Effector memory CD4-positive, alpha-beta T cell (primary cell): ENCODE measurements at places on chromosomes 11 and 22.

GRCh38 chr11:117953024-117953671 lies 23.9 kb upstream of the TMPRSS13 start:
- no peak for DNase-seq

DNA sequence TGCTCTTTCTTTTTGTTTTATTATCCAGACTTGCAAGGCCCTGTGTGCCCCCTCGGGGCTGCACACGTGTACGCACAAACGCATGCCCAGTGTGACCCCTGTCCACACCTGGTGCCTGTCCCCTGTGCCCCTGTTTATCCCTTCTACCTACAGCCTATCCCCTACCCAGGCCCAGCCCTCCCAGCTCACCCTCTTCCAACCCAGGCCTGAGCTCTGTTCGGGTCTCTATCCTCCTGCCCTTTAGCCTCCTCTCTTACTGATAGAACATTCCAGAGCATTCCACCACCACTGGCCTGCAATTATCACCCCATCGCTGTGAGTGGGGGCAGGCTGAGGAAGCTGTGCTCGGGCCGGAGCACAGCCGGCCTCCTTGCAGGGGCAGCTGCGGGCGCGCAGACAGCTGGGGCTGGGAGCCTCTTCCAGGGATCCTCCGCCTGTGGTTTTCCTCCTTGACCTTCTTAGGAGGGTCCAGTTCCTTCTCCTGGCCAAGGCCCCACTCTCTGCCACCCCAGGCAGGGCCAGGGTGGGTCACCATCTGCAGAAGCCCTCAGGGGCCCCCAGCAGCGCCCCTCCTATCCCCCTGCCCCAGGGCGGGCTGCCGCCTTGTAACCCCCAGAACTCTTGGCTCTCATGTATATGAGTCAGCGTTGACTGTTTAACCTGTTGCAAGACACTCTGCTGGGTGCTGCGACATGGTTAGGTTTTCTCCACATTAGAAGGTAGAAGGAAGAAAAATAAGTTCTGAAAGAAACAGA lies 41.8 kb upstream of the KCNQ1OT1 start:
- no peak for DNase-seq

DNA sequence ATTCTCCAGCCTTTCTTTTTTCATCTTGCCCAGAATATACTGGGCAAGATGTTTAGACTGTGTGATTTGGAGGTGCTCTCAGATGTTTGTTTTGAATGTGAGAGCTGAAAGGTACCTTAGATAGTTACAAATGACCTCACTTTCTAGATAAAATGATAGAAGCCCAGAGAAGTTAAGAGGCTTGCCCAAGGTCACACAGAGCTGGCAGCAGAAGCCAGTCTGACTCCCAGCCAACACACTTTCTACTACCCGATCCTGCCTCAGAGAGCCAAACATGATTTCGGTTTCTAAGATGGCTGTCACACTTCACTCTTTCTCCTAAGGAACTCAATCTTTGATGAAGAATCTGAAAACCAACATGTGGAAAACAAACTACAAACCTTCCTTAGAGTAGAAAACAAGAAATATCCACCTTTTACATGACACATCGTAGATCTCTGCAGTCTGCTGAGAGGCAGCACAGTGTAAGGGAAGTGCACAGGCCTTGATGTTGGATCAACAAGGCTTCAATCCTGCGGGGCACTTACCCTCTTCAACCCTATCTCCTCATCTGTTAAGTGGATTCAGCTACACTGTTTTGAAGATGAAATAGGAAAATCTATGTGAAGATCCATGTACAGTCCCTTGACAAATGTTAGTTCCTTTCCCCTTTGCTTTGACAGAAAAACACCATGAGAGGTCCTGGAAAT lies 58.6 kb downstream of the SYTL2 start:
- DNase-seq: peak; percentile 23

GRCh38 chr11:61042961-61043540 lies 59.2 kb upstream of the CD5 start:
- DNase-seq: no peak

DNA sequence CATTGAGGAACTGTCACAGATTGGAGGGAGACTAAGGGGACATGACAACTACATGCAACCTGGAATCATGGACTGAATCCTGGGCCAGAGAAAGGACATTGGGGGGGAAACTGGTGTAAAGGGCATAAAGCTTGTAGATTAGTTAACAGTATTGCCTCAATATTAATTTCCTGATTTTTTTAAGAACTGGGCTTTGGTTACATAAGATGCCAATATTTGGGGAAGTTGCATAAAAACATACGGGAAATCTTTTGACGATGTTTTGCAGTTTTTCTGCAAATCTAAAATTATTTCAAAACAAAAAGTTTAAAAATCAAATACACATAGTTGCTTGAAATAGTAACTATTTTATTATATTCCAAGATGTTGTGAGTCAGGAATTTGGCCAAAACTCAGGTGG lies 2.9 kb upstream of the FOLR3 start:
- DNase-seq: no peak

GRCh38 chr11:115169251-115169650 lies 335.0 kb downstream of the CADM1 start:
- DNase-seq: no peak

GRCh38 chr11:35847473-35847872 lies 96.4 kb upstream of the LDLRAD3 start:
- DNase-seq: no peak

DNA sequence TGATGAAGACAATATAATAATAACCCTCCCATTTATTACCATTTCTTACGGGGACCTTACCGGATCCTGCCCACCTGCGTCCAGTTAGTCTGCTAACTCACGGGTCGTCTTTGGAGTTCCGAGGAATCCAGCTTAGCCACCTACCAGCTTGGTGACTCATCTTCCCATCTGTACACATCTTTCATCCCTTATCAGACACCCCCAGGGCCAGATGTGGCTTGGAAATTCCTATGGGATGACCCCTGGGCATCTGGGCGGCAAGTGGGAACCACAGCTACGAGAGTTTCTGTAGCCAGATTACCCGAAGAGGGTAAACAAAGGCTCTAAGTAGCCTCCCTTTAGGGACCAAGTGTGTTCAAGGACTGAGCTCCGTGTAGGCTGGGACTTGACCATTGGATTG lies 12.8 kb upstream of the PRR5 start:
- DNase-seq: no peak

DNA sequence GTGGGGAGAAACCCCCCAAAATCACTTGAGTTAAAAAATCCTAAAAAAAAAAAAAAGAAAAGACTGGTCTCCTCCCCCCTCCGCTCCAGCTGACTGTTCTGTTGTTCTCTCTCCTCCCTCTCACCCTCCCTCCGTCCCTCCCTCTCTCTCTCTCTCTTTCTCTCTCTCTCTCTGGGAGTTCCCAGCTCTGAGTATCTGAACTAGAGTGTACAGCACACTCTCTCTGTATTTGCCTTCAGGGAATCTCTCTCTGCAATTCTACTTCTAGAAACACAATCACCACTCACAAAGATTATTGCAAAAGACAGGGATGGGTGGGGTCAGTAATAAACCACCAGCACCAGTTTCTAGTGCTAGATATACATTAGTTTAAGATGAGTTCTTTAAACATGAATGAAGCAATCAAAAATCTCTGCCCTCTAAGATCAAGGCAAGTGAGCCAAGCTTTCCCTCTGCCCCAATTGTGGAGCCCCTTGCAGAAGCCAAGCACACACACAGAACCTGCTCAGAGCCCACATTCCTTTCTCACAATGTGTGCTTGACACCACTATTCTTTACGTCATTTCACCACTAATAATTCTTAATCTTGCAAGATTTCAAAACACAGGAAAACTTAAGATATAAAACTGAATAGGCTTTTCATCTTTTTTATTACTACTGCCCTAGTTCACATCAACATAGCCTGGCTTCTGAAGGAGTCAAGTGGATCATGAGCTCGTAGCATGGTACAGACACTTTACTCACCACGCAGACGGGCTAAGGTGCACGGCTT lies 133.5 kb downstream of the RBFOX2 start:
- DNase-seq: no peak

- DNase-seq: no peak
These were observed 9.4 kb upstream of the OSM start for GRCh38 chr22:30276039-30276438.

DNA sequence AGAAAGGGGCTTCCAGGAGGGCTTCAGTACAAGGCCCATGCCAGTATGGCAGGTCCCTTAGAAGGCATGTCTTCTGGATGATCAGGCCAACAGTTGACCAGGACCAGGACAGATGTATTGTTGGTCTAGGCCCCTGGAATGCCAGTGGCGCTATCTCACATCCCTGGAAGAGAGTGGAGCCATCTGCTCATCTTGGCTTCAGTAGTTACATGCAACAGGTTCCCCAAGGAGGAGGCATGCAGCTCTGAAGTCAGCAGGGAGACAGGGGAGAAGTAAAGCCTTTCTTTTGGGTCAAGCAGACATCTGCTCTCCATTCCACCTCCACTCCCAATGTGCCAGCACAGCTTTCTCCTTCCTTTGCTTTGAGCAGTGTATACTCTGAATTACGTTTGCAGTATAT lies 244.1 kb downstream of the KIRREL3 start:
- no peak for DNase-seq

- DNase-seq: no peak
These were observed 59.3 kb downstream of the STIM1 start for GRCh38 chr11:3914805-3915204.

DNA sequence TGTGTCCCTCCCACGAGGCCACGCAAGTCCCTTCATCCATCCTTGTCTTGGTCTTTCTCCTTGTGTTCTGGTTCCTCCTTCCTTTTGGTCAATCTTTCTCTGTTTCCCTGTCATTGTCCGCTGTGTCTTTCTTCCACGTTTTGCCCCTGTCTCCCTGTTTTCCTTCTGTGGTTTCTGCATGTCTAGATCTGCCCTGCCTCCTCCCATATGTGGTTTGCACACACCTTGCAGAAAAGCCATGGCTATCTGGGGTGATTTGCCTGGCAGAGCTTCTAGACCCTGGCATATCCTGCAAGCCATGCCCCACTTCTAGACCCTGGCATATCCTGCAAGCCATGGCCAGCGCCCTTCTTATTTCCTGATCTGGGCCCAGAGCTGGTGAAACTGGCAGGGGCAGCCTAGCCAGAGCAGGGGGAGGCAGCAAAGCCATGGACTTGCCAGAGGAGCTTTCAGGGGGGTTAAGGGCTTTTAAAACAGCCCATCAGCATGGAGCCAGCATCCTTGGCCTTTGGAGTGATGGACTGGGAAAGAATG lies 131.6 kb upstream of the NECTIN1 start:
- DNase-seq: no peak

GRCh38 chr11:123103326-123103980 lies 41.5 kb upstream of the HSPA8 start:
- DNase-seq: no peak

DNA sequence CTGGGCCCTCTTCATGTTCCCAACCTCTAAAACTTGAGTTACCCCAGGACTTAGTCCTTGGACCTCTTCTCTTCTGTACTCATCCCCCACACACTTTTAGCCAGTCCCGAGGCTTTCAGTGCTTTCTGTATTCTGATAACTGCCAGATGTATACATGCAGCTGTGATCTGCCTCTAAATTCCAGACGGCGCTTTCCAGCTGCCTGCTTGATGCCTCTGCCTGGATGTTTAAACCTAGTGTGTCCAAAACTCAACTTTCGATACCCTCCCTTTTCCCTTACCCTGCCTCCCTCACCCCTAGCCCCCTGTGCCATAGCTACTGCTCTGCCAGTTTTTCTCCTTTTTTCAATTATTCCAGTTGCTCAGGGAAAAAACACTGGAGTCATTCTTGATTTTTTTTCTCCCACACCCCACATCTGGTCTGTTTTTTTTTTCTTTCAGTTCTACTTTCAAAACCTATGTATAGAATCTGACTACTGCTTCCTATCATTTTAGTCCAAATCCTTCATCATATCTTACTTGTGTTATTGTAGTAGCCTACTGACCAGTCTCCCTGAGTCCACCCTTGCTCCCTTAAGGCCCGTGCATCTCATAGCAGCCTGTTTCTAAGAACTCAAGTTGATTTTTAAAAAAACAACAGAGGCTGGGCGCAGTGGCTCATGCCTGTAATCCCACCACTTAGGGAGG lies 32.9 kb upstream of the TECTA start:
- no peak for DNase-seq
